AG20443 (cell line): ENCODE measurements at places on chromosomes 6 and 20.
A peak's percentile ranks its signal among the peaks of the same experiment; 100 is the strongest.

DNA sequence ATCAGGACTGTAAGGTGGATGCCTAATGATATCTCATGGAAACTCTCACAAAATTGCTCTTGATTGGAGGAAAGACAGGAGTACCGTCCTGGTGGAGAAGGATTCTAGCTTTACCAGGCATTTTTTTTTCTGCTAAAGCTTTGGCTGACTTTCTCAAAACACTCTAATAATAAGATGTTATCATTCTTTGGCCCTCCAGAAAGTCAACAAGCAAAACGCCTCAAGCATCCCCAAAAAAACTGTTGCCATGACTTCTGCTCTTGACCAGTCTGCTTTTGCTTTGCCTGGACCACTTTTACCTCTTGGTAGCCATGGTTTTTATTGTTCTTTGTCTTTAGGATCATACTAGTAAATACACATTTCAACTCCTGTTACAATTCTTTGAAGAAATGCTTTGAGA, 55.5 kb upstream of the RUNX2 start:
- DNase-seq, result peak; percentile 8

DNA sequence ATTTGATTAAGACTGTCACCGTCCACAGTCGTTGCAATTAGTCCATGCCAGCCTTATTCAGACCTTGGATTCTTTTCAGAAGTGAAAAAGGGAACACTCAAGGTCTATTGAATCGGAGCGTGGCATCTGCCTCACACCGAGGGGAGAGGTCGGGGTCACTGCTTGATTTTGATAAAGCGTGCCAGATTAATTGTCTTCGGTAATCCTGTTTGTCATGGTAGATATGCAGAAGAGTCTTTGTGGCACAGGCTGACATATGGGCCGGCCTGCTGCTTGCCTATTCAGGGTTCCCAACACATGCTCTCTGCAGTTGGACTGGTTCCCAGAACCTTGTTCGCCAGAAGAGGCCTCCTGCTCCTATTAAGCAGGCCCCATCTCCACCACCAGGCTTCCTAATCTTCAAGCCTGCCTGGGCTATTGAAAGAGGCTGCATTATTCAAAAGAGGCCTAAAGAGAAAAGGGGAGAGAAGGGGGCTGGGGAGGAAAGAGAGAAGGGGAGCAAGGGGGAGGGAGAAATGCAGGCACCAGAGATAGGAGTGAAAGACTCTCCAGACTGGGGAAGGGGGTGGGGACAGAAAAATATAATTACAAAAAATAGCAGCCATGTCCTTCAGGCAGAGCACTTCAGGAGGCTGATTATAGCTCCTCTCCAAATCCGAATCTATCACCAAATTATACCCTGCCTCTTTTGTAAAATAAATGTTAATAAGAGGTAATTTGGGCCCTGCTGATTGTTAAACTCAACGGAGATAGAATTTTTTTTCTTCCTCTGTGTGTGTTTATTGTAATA, 611.3 kb downstream of the HDGFL1 start:
- DNase-seq, result peak; percentile 76

DNA sequence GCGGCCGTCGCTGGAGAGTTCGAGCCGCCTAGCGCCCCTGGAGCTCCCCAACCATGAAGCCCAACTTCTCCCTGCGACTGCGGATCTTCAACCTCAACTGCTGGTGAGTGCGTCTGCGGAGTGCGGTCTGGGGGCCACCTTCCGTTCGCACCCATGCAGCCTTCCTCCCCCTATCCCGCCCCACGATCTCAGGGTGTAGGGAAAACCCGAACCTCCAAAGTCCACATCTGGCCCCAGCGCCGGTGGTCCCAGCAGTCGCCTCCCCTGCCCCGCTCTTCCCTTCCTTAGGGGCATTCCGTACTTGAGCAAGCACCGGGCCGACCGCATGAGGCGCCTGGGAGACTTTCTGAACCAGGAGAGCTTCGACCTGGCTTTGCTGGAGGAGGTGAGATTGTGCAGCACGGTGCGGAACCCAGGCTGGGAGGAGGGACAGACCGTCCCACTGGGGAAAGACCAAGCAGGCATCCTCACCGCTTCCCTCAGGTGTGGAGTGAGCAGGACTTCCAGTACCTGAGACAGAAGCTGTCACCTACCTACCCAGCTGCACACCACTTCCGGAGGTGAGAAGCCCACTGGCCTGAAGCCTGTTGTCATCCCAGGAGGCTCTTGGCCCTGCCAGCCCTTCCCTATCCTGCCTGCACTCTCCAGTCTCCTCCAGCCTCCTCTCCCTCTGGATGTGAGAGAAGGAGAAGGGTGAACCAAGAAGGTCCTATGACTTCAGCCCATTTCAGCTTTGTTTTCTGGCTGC, 719 bp downstream of the SMPD2 start:
- DNase-seq, result peak; percentile 44

DNA sequence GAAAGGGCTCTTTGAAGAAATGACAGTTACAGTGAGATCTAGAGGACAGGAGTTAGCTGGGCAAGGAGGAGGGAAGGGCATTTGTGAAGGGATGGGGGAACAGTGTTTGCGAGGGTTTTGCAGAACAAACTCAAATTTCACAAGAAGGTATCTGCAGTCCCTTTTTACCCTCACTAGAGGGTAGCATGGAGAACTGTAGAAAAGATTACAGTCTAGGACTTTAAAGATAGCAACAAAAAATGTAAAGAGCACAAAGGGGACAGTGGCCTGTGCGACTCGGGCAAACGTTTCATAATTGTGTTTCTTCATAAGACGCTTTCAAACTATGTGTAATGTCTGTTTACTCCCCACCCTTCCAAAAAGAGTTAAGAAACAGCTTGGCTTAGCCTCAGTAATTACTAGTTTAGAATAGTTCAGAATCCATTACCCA, 21.2 kb upstream of the ASXL1 start:
- peak; percentile 58 for DNase-seq

- DNase-seq, result no peak
These were observed 344.4 kb upstream of the RUNX2 start for GRCh38 chr6:44983467-44984365.

DNA sequence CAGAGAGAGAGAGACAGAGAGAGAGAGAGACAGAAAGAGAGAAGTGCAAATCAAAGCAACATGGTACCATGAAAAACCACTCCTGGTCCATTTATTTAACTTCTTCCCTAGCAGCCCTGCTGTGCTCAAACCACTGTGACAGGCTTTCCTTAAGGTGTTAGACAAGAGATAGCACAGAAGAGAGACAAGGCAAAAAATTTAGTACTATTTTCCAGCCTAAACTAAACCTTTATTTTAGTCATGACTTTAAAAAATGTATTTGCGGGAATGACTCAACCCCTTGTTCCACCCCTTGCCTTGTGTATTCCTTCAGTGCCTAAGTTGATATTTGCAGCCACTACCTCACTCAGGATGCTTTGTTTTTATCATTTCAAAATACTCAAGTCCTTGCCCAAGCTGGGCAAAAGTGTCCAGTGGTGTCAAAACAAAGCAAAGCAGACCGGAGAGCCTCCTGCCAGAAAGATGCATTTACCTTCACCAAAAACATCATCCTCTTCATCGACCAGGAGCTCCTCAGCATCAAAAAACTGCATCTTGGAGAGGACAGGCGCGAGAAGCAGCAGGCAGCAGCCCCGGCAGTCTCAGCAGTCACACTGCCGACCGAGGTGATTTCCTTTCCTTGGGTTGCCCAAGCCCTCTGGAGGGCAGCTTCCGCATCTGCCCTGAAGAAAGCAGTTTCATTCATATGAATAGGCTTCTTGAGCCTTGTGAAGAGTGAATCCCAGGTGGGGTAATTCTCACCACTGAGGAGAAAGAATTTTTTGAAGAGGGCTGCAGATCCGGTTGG, at the start of gene RIPOR2:
Gene RIPOR2 (minus strand): TSS at position 595 of the 787 bp plus-strand sequence. CDS start 62 bp downstream, at position 533.
- no peak for DNase-seq

DNA sequence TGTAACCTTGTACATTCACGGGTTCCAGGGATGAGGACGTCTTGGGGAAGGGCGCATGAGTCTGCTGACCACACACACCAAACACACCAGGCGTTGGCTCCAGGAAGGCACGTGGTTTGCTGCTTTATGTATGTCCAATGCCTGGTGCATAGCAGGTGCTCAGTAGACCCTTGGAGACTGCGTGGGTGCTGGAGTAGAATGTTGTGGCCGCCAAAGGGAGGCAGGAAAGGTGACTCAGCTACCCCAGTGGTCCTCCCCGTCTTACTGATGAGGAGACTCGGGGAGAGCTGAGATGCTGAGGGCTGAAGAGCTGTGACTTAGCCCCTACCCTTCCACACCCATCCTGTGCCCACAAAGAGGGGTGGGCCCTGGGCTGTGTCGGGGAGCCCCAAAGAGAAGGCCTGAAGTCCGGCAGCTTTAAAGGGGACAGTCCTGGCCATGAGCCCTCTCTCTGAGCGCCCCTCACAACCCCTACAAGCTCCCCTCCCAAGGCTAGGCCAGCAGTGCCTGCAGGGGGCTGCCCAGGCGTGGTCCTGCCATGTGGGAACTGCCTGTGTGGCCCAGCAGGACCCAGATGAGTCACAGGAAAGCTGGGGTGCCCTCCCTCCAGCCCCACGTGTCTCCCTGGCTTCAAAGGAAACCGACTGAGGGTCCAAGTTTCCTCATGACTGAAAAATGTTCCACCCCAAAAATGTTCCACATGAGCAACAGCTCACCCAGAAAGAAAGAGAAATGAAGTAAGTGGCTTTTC, 28.0 kb upstream of the PTGIS start:
- peak; percentile 75 for DNase-seq

DNA sequence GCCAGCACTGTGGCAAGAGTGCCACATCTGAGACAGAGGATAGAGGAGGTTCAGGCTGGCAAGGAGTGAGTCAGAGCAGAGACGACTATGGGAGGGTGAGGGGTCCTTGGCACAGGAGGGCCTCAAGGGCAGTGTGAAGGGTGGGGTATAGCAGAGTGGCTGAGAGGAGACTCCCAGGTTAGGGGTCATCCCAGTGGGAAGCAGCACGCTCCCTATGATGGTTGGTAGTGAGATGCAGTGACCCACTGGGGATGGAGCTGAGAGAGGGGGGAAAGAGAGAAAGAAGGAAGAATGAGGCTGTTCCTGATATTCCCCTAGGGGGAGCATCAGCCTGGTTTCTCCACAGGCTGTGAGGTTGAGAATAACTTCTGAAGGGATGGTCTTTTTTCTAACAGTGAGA, 97.3 kb downstream of the INSM1 start:
- no peak for DNase-seq
